ENCODE measurements at places on chromosomes 2 and 18.

DNA sequence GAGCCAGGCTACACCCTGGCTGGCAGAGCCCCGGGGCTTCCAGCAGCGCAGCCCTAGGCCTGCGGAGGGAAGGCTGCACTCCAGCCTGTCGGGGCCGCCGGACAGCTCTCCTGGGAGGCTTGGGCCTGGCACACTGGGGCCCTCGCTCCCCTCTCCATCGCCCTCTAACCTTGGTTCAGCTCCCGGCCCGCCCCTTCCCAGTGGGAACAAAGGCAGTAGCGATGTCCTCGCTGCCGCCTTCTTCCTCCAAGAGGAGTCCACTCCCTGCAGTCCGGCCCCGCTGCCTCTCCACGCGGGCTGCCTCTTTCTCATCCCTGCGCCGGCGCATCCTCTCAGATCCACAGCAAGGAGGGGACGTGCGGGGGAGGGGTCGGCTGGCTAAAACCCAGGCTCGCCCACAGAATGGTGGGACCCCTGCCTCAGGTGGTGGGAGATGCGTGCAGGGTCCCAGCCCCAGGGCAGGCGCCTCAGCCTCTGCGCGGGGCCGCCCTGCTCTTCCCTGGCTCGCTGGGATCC, 138.1 kb downstream of the TWIST2 start:
- no peak for DNase-seq

GRCh38 chr2:150591496-150592285, 104.2 kb upstream of the RND3 start:
- DNase-seq, result no peak

DNA sequence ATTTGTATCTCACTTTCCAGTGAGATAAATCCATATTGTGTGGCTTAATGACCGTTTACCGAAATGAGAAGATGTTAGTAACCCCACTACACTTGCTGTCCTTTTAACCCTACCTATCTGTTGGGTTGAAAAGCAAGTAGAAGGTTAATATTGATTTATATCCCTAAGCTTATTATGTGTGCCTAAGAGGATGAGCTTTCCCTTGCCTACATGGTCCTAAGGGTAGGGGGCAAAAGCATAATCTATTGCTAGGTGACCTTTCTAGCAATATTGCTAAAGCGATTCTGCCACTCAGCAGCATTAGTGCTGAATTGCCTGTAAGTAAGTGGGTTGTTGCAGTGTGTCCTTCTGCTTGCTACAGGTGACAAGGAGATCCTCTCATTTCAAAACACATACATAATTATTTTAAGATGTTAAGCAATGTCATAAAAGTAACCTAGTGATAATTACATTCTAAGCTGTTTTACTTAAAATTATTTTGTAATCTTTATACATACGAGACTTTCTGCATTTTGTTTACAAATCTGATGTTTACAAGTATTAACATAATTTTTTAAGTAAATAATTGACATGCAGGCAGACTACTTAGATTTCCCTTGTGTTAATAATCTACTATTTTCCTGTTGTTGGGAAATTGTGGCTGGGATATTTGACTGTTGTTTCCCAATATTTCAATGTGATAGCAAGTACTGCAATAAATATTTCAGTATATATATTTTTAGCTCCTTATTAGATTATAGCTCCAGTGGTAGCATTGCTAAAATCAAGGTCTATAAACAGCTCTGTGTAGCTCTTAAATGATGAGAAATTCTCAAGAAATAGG, 49.1 kb upstream of the CABYR start:
- DNase-seq, result no peak

DNA sequence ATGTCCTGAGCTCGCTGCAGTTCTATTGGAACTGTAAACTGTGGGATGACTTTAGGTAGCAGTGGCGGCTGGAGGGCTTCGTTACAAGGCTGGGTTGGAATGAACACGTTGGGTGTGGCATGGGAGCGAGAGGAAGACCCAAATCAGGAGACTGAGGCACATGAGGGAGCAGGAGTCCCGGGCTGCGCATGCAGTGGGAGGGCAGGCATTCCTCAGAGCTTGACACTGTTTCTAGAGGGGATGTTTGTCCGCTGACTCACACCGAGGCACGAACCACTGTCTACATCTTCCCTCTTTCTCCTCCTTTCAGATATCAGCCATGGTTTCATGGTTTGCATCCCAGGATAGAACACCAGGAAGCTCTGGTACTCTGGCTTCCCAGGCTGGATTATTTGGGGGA, 40.6 kb upstream of the LAMA1 start:
- DNase-seq, result peak; percentile 76

GRCh38 chr2:184369307-184369706, 229.0 kb upstream of the ZNF804A start:
- DNase-seq, result no peak

DNA sequence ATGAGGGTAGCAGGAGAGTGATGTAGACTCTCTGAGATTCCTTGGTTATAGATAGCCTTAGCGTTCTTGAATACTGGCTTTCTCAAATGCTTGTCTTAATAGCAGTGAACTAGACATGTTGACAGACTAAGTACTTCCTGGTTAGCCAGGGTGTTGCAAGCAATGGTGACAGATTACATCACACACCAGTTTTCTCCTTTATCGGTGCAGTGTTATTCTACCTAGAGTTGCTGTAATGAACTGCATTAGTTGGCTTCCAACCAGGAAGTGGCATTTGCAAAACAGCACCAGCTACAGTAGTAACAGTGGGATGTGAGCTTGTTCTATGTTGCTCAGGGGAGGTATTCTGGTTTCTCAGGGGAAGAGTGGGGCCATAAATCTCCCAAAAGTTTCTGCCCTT, 582.2 kb upstream of the DDX18 start:
- no peak for DNase-seq

GRCh38 chr2:37506407-37507050, 162.1 kb downstream of the QPCT start:
- peak; percentile 72 for DNase-seq

- DNase-seq, result no peak
Measured at GRCh38 chr2:201261471-201261870, 1.1 kb downstream of the CASP8 start.

DNA sequence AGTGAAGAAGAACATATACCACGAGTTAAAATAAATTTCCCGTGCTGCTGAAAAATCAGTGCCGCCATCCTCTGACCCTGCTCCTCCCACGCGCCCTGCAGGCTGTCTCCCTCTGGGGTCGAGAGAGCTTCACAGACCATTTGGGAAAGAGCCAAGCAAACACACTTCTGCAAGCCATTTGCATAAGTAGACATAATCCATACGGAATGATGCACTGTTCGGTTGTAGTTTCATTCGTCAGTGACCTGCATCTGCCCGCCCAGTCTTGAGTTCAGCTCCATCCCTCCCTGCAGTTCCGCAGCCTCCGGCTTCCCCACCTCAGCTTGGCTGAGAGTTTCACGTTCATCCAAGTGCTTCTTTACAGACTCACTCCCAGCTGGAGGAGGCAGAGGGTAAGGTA, 69.6 kb downstream of the TRAPPC12 start:
- no peak for DNase-seq

GRCh38 chr2:198314559-198315153, 510.3 kb downstream of the PLCL1 start:
- DNase-seq, result peak; percentile 88

GRCh38 chr2:31197669-31198068, 19.6 kb downstream of the CAPN14 start:
- DNase-seq, result no peak

DNA sequence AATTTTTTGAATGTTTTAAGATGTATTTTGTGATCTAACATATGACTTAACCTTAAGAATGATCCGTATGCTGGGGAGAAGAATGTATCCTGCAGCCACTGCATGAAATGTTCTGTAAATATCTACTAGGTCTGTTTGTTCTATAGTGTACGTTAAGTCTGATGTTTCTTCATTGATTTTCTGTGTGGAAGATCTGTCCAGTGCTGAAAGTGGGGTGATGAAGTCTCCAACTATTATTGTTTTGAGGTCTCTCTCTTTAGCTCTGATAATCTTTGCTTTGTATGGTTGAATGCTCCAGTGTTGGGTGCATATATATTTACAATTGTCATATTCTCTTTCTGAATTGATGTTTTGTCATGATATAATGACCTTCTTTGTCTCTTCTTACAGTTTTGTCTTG, 82.5 kb upstream of the LHCGR start:
- DNase-seq, result no peak

- peak; percentile 19 for DNase-seq
Measured at GRCh38 chr2:145631561-145631960, 1111.6 kb upstream of the ZEB2 start.

- DNase-seq, result peak; percentile 75
Measured at GRCh38 chr2:95346738-95347671, 49.9 kb downstream of the KCNIP3 start.

DNA sequence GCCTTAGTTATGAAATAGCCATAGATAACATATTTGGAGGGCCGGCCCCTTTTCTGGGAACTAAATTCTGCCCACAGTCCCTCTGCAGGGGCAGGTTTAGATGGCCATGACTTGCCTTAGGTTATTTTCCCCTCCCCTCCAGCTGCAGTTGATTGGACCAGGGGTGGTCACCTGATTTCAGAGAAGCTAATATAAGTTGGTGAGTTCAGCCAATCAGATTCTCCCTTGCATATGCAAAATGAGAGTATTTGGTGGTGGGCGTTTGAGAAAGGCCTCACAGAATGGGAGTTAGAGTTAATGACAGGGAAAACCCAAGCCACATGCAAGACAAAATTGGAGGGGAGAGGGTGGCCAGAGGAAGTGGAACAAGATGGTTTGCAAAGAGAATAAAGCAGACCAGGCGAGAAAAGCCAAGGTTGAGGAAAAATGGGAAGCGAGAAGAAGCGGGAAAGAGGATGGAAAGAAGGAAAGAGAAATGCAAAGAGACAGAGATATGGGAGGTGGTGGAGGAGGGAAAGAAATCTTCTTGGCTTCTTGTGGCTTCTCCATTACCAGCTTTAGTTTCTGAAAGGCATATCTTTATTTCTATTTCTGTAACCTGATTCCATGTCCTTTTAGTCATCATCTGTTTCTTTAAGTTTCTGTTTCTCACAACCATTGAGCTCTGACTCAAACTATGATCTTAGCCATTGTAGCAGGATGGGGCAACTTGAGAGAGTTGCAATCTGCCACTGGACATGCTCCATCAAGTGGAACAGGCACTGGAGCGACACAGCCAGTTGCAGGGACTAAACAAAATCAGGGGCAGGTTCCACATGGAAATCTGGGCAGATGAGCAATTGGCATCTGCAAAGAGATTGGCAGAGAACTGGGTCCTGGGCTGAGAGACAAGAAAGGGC, 108.1 kb upstream of the SIX3 start:
- no peak for DNase-seq

DNA sequence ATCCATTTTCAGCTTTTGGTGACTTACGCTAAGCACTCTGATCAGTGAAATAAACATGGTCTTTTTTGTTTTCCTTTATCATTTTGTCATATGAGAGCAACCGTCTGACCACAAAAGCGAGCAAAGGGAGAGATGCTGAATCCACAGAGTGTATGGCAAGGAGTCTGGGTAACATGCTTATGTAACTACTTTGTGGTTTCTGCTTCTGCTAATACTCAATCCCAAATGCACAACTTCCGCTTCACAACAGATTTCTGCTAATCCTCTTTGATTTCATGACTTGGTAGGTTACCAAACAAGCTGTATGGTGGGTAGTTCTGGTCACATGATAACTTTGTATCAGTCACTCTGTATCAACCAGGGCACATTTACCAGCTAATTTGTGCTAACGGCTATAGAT, 908.4 kb upstream of the CRIM1 start:
- DNase-seq, result no peak

GRCh38 chr2:230423851-230424458, 8.0 kb downstream of the SP100 start:
- peak; percentile 52 for DNase-seq

DNA sequence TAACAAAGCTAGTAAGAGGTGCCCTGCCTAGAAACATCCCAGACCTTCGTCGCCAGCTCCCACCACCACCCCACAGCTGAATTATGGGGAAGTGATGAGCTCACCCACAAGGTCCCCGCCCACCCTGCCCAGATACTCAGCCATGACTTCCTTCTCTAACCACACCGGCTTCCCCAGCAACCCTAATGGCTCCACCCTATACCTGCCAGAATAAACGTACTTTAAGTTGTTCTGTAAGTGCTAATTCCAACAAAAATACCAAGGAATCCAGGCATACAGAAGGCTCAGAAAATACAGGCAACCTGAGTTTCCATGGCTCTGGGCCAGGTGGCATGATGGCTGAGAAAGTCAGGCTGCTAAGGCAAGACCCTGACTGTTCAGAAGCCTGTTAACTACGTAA, 39.1 kb downstream of the TMEM163 start:
- no peak for DNase-seq

DNA sequence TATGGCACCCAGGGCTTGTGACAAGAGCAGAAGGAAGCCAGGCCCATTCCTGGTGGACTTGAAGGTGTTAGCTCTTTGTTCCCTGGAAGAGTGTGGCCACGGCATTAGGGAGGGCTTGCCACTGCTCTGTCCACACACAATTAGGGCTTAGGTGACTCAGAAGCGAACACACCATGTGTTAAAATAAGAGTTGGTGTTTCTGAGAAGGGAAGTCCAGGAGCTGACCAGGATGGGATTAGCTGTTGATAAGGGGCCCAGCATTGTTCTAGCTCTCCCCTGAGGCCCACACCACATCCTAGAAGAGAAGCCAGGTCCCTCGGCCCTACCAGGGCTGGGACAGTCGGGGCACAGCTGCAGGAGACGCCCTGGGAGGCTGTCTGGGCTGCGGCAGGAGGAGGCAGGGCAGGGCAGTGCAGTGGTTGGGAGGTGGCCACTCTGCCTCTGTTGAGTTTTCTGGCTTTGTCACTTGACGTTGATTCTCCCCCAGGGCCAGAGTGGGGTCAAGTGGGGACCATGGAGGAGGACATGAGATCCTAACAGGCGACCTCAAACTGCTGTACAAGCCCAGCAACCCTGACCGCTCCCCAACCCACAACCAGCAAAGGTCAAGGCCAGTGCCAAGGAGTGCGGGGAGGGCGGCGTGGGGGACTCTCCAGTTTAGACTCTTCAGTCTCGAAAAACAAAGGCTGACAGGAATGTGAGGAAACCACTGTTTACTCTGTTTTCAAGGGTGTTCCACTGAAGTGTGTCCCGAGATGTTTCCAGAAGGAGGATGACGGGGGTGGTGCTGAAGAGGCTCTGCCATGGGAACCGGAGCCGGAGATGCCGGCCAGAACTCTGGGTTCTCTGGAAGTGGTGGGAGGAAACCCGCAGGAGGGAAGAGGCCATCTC, 16.8 kb downstream of the GNLY start:
- DNase-seq, result no peak

DNA sequence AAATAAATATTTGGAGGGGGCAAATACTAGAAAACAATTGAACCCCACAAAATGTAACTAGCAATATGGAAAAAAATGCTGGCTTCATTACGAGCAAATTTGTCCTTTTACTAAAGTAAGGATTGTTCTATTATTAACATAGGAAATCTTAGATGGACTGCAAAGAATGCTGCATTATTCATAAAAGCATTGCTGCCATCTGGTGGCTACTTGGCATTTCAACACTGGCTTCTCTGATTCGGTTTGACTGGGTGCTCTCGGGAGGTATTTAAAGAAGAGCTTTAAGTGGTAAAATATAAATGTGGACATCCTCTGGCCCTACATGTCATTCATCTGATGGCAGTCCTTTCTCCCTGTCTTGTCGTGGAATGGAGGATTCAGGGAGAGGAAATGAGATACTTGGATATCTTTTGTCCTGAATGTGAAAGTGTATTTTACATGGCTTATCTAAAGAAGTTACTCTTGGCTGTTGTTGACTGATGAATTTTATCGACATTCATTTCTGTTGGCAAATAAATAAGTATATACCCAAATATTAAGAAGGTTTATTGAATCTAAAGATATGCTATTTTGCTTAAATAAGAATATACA, 130.2 kb downstream of the ARHGAP15 start:
- peak; percentile 92 for DNase-seq

- DNase-seq, result no peak
Measured at GRCh38 chr2:2886922-2887321, 490.7 kb downstream of the EIPR1 start.
